ENCODE measurements at places on chromosomes 1 and 21.

DNA sequence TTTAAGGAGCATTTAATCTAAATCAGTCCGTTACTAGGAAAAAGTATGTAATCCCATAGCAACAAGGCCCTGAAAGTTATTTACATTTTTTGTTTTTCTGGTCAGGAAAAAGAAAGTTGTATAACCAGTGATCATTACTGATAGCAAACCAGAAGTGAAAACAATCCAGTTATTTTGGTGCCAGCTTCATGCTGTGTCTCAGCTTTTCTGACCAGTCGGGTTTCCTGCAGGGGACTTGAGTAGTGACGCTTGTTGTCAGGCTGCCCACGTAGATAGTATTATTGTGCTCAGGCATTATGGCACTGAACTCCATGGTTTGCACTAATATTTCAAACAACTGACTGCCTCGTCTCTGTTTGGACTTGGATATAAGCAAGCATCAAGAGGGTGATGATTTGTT, 55.2 kb downstream of the SASS6 start:
- DNase-seq = no peak

DNA sequence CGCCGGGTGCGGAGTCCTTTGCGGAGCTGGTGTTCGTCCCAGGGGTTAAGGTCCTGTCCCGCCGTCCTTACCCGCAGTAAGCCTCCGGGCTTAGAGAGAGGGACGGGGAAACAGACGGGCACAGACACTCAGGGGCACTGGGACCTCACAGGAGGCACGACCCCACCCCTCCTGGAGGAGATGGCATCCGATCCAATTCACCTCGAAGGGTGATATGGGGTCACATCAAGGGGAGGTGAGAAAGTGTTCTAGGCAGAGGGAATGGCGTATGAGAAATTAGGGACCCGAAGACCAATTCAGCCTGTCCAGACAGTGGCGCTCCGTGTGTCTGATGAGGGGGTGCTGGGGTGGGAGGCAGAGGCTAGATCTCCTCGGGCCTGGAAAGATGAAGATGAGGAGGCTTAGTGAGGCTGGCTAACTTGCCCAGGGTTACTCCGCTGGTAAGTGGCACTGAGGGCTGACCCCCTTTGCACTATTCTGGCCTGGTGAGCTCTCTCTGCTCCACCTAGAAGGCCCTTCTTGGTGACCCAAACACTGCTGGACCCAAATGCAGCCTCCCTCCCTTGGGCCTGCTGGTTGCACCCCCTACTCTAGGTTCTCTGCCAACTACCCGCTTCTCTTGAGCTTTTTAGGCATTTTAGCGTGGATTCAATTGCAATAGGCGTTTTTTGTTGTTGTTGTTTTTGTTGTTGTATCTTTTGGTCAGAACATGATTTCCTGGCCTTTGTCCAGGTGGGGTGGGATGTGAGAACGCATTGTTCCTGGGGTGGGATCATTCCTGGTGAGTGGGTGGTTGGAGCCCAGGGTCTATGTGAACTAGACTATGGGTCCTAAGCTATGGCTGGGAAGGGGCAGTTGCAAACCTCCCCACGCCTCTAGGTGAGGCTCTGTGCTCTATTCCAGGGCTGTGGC, 12.3 kb downstream of the BTBD19 start:
- no peak for DNase-seq

DNA sequence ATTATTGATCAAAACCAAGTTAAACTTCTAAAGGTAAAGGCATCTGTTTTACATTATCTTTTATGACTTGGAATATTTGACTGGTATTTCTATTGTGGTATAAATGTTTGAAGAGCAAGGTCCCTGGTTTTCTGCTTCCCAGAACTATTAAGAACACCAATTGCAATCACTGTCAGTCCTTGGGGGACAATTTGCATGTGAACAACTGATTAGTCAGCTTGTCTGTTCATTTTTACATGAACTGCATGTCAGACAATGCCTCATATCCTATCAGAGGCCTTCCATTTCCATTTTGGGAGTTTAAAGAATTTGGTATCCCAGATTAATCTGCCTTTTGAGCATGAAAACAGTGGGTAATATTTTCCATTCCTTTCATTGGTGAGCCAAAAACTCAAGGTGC, 654.9 kb upstream of the USP24 start:
- DNase-seq = no peak

- no peak for DNase-seq
Observed at GRCh38 chr1:100536031-100536430, 1.9 kb upstream of the GPR88 start.

- no peak for DNase-seq
Observed at GRCh38 chr1:98887507-98887906, 117.2 kb downstream of the PLPPR5 start.

DNA sequence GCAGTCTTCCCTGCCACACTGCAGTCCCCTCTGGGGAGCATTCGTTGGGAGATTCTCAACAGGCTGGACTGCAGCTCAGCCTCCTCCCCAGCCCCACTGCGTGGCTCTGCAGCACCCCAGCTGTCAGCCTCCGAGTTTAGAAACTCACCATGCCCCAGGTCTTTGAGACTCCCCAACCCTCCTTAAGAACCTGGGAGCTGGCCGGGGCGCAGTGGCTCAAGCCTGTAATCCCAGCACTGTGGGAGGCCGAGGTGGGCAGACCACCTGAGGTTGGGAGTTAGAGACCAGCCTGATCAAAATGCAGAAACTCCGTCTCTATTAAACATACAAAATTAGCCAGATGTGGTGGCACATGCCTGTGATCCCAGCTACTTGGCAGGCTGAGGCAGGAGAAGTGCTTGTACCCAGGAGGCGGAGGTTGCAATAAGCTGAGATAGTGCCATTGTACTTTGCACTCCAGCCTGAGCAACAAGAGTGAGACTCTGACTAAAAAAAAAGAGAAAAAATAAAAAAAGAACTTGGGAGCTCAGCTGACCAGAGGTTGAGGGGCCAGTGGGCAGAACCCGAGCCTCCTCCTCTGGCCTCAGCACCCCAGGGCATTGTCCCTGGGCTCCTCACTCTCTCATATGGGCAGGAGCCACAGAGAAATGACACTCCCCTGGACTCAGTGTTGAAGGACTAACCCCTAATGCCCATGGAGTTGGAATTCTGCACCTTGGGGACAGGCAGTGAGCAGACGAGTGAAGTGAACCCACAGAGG, 5.6 kb downstream of the OLIG2 start:
- no peak for DNase-seq

- DNase-seq = no peak
Observed at GRCh38 chr1:41864471-41865040, 54.2 kb downstream of the HIVEP3 start.

DNA sequence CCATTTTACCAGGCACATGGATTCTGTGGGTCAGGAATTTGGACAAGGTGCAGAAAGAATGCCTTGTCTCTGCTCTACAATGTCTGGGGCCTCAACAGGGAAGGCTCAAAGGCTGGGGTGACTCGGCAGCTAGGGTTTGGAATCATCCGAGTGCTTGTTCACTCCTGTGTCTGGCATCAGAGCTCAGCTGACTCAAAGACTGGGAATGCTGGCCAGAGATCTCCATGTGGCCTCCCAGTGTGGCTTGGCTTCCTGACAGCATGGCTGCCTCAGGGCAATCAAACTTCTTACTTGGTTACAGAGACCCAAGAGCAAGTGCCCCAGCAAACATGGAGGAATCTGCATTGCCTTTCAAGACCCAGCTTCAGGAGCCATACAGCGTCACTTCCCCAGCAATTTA, 110.5 kb downstream of the TOMM20 start:
- DNase-seq = no peak

DNA sequence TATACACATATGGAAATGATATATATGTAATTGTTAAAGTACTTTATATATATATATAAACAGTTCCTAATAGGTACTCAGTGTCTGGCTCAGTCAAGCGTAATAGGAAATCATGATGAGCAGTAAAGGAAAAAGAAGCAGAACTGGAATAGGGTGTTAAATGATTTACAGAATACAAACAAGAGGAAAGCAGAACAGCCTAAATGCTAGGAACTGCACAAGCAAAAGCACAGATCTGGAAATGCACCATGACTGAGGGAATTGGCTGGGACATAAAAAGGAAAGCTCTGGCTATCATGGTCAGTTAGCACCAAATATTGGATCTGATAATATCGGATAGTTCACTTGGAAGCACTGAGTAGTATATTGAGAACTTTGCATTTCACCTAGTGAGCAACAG, 51.8 kb downstream of the SLC44A5 start:
- DNase-seq = no peak

DNA sequence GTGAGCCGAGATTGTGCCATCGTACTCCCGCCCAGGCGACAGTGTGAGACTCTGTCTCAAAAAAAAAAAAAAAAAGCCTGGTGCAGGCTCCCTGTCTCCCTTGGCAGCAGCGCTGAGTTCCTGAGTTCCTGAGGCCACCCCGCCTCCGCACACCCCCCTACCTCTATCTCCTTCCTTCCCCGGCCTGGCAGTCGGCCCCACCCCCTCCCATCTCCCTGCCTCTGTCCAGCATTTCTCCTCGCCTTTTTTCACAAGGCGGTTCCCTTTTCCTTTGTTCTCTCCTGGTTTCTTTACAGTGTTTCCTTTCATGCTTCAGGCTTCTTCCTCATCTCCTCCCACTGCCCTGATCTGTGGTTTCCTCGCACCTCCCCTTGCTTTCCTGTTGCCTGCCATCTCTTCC, 2.7 kb downstream of the RORC start:
- DNase-seq = no peak

- no peak for DNase-seq
Observed at GRCh38 chr1:225343618-225344017, 84.2 kb downstream of the LBR start.

GRCh38 chr21:18244671-18245463, at the start of gene CHODL:
Gene CHODL (plus strand): TSS chr21:18244833. CDS start chr21:18245224, 391 bp downstream.
- no peak for DNase-seq

- DNase-seq = no peak
Observed at GRCh38 chr1:225767634-225768540, 9.7 kb upstream of the SRP9 start.

- no peak for DNase-seq
Observed at GRCh38 chr1:199688133-199688676, 339.3 kb upstream of the NR5A2 start.

DNA sequence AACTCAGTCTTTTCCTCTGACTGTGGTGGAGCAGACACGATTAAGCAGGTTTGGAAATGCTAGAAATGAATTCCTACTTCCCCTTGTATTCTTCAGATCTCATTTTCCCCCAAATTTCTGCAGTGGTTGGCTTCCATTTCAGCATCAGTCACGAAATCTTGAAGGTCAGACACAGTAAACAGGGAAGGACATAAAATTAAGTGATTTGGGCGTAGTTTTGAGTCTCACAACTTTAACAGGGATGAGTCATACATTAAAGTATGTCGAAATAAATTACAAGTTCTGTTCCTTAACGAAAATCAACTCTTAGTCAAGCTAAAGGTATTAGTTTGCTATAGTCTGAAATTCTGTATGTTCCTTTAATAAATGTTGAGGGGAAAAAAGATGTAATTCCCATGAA, 61.1 kb downstream of the HNRNPR start:
- no peak for DNase-seq

GRCh38 chr1:170114906-170115305, 30.9 kb upstream of the NTMT2 start:
- no peak for DNase-seq

- DNase-seq = no peak
Observed at GRCh38 chr1:63984257-63984929, 210.6 kb downstream of the ROR1 start.

- DNase-seq = no peak
Observed at GRCh38 chr21:35231090-35231489, 182.0 kb upstream of the RUNX1 start.

DNA sequence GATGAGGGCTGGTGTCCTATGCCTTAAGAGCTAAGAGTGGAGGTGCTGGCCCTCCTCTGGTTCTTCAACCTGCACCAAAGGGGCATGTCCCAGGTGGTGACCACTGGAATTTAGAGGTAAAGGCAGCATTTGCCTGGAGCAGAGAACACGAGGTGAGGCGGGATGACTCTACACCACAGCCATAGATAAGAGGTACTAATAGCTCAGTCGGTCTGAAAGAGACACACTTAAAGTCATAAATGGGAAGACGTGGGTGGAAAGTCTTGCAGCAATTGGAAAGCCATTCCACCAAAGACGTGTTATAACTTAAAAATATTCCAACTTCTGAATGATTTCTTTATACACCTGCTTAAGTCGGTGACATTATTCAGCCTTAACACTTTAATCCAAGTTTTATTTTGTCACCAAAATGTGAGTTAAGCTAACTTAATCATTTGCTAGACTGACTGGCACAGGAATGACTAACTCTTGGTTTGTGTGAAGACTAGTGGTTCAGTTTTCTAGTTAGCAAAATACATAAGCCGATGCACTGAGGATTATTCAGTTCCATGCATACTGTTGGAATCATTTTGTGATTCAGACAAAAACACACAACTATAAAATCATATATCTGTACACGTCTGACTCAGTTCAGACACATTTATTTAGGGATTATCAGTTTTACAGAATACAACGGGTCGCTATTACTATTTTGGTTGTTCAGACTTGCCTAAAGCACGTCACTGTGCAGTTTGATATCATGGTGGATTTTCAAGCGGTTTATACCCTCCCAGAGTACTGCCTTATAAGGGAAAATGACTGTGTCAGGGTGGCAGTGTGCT, 4.6 kb upstream of the ETS2 start:
- DNase-seq = no peak

DNA sequence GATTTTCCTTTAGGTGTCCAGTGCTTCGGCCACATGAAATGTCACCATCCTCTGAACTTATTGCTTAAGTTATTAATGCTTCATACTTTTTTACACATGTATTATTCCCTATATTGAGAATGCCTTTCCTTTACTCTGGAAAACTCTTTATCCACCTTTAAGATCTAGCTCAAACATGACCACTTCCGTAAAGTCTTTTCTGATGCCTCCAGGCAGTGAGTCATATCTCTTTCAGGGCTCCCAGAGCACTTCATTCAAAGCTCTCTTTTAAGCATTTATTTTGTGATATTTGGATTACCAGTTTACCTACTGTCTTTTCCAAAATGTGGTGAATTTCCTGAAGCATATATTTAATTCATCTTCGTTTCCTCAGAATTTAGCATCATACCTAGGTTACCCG, 178.9 kb downstream of the HS2ST1 start:
- DNase-seq = no peak

- no peak for DNase-seq
Observed at GRCh38 chr1:116916002-116916401, 6.3 kb downstream of the PTGFRN start.

DNA sequence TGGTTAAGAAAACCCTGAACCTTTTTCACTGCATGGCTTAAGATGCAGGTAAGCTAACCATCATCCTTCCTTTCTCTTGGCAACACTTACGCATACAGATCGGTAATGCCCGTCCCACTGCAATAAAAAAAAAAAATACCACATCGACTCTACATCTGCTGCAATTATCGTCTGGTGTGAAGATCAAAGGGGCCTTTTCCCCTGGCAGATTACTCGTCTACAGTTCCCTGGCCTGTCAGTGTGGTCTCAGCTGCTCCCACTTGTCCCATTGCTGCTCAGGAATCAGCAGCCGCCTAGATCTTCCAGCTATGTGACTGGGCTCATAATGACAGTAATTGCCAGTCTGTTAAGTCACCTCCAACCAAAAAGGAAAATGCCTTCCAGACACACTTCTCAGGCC, 133.1 kb downstream of the SETD4 start:
- DNase-seq = no peak
